Non-pigmented ciliary epithelial cell (primary cell): ENCODE measurements at places on chromosomes 2 and 18.
A peak's percentile ranks its signal among the peaks of the same experiment; 100 is the strongest.

GRCh38 chr2:174181368-174181767 lies 67.0 kb downstream of the OLA1 start:
- no peak for DNase-seq

GRCh38 chr2:70855667-70856066 lies 20.1 kb upstream of the CD207 start:
- DNase-seq = no peak

DNA sequence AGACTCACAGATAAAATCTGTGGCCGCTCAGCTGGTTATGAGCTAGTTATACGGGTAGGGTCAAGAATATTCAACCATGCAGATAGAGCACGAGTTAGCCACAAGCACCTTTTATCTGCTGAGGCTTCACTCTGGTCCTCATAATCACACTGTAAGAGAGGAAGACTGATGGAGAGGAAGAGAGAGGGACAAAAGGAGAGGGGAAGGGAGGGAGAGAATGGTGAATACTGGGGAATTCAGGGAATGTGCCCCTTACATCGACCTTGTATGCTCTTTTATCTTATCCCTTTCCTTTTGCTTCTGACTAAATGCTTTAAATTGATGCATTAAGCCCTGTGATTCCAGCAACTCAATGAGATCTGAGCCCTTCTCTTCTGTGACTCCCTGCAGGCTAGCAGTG lies 333.1 kb downstream of the DSEL start:
- DNase-seq = no peak

GRCh38 chr2:72211777-72212485 lies 64.3 kb upstream of the CYP26B1 start:
- DNase-seq = no peak

DNA sequence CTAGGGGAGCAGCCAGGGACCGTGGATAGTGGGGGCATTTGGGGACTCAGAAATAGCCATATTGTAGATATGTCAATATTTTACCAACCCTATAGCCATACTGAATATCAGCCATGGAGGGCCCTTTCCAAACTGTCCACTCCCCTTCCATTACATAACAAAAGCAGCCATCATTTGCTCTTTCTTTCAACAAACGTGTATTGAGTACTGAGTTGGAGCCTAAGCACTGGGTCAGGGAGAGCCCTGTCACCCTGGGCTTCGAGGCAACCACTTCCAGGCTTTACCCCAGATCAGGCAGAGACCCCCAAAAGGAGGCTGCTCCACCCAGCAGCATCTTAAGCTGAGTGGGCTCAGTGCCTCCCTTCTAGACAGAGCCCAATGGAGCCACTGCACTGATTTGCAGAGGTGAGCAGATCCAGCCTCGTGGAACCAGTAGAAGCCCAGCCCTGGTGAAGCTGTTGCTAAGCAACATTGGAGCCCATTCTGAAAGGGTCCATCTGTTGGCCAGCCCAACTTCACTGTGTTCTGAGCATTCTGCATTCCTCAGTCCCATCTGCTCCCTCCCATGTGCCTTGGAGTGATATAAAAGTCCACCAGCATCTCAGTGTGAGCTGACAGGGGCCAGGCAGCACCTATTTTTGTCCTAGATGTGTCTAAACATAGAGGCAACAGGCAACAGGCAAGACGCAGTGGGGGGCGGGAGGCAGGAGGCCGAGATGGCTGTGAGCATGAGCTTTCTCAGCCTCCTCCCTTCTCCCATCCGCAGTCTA lies 112.1 kb downstream of the PLB1 start:
- DNase-seq = no peak

DNA sequence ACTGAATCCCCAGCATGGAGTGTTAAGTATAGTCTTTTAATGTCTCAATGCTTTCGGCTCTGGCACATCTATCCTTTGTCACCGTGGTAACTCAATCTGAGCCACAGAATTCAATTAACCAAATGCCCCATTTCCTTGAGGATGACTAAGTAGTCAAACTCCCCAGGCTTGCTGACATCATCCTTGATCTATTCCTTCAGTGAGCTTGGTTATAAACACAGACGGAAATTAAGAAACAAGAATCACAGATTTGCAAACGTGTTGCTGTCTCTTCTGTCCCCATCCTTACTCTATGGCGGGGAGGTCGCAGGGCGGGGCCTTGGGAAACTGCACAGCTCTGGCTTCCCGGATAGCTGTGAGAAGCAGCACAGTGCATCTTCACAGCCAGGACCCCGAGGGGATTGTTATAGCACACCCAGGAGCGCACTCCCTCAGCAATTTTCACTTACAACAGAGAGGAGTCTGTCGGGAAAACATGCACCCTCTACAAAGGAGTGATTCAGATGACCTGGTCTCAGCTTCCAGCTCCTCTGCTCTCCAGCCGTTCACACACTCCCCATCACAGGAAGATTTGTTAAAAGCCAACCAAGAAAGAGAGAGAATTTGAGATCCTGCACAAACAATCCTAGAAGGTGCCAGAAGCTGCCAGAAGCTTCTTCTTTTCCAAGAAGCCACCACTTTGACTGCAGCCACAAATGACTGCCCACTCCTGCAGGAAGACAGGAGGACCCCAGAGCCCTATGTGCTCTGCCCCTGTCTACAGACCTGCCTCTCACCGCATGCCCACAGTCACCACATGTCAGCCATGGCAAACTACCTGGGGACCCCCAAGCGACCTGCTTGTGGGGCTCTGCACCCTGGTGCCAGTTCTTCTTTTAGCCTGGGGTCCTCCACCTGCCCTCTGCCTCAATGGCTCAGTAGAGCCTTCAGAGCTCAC lies 44.9 kb upstream of the YWHAQ start:
- peak; percentile 89 for DNase-seq

GRCh38 chr2:176239031-176239430 lies 30.2 kb upstream of the MTX2 start:
- no peak for DNase-seq

GRCh38 chr2:27445615-27446014 lies 3.4 kb downstream of the KRTCAP3 start:
- DNase-seq = no peak

GRCh38 chr2:229407170-229407569 lies 136.1 kb upstream of the PID1 start:
- peak; percentile 87 for DNase-seq

DNA sequence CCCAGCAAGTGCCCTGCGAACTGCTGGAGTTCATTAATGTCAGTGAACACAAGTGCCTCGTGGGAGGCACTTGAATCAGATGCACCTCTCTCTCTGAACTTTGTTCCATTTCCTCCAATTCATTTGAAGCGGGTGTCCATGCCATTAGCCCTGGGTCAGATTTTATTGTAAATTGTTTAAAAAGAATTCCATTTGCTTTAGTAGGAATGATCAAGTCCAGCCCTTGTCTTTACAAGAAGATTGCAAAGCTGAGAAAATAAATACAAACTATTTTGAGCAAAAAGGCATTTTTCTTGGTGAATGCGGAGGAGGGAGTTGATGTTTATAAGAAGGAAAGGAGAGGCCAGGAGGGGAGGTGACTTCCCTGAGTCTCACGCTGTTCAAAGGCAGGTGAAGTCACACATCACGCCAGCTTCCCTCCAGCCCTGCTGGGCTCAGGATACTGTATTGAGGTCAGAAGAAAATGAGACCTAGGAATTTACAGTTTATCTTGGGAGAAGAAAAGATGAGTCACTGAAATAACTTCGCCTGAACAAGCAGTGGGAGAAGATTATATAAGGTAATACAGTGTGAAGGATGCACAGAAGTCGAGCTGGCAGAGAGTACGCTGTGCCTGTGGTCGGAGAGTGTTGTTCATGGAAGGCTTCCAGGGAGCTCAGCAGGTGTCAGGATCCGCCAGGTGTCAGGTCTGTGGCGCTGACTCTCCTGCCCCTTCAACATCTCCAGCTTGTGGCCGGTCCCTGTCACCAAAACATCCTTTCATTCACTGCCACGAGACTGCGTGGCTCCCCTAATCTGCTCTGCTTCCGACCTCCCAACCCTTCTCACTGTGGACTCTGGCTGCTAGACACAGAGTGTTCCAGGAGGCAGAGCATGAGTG lies 36.5 kb downstream of the EFR3B start:
- peak; percentile 64 for DNase-seq

DNA sequence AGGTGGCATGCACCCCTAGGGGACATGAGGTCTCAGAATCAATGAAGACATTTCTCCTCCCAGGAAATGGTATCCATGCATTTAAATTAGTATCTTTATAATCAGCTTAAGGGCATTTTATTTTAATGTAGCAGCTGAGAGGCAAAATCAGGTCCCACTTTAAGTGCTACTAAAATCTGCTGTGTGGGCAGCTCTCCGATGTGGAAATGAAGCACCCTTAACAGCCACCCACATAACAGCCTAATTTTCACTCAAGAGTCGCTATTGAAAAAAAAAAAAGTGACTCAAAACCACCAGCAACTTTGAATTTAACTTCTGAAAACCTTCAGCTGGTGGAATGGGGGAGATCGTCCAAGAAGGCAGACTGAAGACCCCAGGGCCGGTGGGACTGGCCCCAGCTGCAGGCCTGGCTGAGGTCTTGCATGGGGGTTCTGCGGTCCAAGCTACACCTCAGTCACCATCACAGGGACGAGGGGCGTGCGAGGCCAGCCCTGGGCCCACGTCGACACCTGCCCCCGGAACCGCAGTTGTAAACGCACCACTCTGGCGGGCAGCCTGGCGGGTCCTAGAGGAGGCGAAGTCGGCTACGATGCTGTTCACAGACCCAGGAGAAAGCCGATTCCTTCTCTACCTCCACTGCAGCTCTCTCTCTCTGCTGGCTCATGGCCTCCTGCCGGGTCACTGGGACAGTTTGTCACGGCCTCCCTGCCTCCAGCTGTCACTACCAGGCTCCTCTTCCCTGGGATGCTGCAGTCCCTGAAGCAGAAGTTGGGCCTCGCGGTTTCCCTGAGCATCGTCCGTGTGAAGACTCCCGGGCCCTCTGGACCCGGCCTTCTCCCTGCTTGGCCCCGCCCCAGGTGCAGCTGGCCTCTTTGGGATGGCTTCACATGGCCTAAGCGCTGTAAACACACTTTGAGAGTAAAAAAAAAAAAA lies 111.9 kb downstream of the KCNF1 start:
- DNase-seq = no peak

GRCh38 chr2:235621736-235622135 lies 127.9 kb downstream of the AGAP1 start:
- DNase-seq = no peak
